ENCODE measurements at places on chromosomes 12 and 14.

GRCh38 chr14:95006051-95006450 lies 151.3 kb downstream of the DICER1 start:
- DNase-seq, result no peak

DNA sequence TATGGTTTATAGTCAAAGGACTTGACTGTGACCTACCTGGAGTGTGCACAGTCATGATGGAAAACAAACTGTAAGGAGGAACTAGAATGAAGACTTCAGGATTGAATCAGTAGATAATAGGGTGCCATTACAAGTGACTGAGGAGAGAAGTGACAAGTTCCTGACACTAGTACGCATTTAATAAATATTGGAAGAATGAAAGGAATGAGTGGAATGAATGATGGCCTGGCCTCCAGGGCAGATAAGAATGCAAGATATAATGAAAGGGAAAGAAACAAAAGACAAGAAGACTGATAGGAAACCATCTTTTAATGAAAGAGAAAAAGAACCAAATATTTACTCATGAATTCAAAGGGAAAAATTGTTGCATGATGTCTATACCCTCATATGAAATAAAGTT lies 44.7 kb upstream of the NEDD1 start:
- DNase-seq, result no peak

DNA sequence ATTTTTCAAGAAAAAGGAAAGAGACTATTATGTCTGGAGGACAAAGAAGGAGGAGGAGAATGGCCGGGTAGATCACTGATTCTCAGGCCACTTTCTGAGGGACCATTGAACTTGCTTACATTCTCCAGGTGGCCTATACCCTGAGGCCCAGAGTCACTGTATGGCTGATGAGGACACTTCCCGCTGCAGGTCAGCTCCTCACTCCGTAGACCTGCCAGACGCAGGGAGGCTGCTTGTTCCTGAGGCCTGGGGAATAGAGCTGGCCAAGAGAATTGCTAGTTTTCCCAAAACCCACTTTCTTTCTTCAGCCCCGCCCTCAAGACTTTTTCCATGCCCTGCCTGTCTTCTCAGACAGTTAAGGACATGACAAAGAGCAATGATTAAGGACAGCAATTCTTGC lies 510.5 kb upstream of the TBX3 start:
- no peak for DNase-seq

GRCh38 chr12:116222358-116222757 lies 55.1 kb downstream of the MED13L start:
- DNase-seq, result no peak

GRCh38 chr12:10191865-10192264 lies 13.0 kb downstream of the TMEM52B start:
- DNase-seq, result no peak

- no peak for DNase-seq
Observed at GRCh38 chr14:99166506-99166905, 105.5 kb downstream of the BCL11B start.

- no peak for DNase-seq
Observed at GRCh38 chr14:102209224-102209966, 69.7 kb downstream of the WDR20 start.

- no peak for DNase-seq
Observed at GRCh38 chr12:109605599-109606228, 32.1 kb downstream of the MVK start.

DNA sequence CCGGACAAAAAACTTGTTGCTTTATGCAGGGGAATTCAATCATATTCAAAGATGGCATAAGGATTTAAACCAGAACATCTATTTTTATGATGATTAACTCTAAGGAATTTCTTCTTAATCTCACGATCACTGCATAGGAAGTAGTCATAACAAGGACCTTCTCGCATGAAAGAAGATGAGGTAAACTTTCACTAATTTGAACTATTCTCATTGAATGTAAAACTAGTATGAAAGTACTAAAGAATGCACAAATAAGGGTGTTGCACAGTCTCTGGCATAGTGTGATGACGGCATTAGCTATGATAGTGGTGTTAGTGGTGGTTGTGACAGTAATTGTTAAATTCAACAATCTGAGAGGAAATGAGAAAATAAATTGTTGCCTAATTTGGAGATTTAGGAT lies 280.0 kb downstream of the SLC6A15 start:
- no peak for DNase-seq

- no peak for DNase-seq
Observed at GRCh38 chr12:4118017-4118510, 155.5 kb upstream of the CCND2 start.

GRCh38 chr12:77720258-77720657 lies 110.4 kb upstream of the NAV3 start:
- DNase-seq, result no peak

- no peak for DNase-seq
Observed at GRCh38 chr14:55410876-55411275, 754 bp downstream of the ATG14 start.

DNA sequence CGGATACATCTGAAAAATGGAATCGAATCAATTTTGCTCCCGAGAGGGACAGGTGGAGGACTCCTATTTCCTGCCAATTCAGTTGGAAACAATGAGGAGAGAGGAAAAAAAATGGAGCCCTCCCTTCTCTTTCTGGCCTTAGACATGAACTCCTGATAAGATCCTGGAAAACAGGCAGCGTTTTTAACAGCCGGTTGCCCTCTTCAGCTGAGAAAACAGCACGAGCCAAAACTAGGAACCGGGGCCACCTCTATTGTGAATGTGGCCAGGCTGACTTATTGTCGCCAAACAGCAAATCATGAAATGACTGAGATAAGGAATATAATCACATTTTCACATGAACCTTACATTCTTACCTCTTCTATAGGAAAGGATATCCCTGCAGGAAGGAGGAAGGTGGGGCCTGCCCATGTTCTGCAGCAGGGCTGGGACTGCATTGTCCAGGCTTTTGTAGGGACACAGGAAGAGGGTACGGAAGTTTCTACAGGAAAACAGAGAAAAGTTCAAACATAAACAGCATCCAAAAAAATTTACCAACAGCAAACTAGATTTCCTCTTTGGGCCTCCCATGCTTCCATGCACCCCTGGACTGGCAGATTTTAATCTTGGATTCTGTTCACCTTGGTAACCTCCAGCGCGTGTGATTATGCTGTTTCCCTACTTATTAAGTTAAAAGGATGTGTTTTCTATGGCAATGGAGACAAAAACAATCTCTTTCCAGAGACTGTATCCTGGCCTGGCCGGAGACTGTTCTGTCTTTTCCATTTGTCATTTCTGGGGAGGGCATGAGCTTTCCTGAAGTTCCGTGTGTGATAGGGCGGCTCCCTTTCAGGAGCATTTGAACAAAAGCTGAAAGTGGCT lies 29.0 kb upstream of the ELK3 start:
- DNase-seq, result no peak

GRCh38 chr14:94426526-94426925 lies 26.1 kb downstream of the SERPINA11 start:
- DNase-seq, result no peak

DNA sequence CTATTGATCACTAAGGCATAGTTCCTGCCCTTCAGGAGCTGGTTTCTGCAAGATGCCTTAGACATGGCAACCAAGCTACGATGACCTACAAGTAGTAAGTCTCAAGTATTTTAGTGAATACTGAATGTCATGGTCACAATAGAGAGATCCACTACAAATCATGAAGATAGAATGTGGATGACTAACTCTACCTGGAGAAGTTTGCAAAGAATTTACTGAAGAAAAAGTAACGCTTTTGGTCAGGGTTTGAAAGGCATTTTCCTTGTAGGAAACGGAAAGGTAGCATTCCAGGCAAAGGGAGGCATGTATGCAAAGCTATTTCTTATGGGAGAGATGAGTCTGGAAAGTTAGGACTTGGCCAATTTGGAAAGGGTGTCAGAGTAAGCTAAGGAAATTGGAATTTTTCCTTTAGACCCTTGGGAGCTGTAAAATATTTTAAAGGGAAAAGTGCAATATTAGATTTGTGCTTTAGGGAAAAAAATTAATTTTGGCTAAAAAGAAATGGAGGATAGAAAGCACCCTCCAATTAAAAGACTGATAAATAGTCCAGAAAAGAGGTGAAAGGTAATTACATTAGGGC lies 377.5 kb downstream of the EGLN3 start:
- no peak for DNase-seq

GRCh38 chr12:109510196-109510595 lies 32.8 kb downstream of the UBE3B start:
- no peak for DNase-seq

- no peak for DNase-seq
Observed at GRCh38 chr12:9864913-9865675, 4.1 kb downstream of the CLEC2B start.

DNA sequence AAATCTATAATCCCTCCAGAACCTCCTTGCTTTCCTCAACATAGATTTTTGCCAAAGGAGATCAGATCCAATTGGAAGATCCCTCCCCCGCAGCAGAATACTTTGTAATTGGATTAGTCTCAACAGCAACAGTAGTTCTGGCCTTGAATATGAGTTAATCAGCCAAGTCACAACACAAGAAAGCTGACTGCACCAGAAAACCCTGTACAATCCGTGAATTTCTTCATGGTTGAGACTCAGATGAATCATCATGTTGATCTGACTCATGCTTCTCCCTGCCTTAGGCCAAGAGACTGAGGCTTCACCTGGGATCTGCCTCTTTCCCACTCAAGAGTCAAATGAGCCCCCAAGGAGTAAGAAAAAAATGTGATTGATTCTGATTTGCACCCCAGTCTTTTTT lies 3.0 kb upstream of the METTL17 start:
- no peak for DNase-seq
